ENCODE measurements at places on chromosomes 12 and 14. TPM values are rescaled to one million over a fixed set of nuclear protein-coding genes. Genes with fewer than 3 reads are reported as not detected.

- DNase-seq: no peak
Measured at GRCh38 chr12:32031109-32031508, 71.9 kb downstream of the RESF1 start.

- no peak for DNase-seq
Measured at GRCh38 chr12:111607239-111607638, 8.1 kb upstream of the ATXN2 start.

The COCH gene
- 8.5 TPM for polyA plus RNA-seq

The ATG14 gene
- 8.1 TPM for polyA plus RNA-seq

DNA sequence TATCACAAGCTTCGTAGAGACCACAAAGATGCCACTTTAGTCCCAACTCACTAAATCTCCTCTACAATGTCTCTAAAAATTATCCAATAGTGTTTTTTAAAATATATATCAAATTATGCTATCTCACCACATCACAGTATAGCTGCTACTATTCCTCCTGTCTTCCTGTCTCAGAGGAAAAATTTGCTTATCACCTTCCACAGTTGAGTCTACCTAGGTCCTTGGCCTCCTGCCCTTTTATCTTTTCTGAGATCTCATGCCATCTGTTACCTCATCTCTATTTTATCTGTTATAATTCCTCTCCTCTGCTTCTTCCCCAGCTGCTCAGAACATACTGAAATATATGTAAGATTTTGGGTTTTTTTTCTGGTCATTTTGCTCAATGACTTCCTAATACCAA, 568.2 kb downstream of the DIO2 start:
- no peak for DNase-seq

DNA sequence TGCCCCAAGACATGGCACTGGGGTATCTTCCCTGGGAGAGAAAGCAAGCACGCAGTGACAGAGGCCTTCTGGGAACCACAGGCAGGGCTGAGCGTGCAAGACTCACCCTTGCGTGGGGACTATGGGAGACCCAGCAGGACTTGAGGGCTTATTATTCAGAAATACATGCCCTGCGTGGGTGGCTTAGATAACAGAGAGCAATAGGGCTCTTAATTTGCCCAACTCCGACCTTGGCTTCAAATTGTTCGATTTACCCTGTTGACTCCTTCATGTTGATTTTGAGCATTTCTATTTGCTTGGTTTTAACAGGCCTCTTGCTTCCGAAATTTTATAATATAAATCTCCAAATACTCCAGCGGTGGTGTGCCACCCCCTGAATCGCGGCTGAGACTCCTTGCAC, 5.1 kb upstream of the SERPINA1 start:
- no peak for DNase-seq

The GOLT1B gene
- 10.5 TPM for polyA plus RNA-seq

The SERPINA6 gene
- 17.7 TPM for polyA plus RNA-seq

DNA sequence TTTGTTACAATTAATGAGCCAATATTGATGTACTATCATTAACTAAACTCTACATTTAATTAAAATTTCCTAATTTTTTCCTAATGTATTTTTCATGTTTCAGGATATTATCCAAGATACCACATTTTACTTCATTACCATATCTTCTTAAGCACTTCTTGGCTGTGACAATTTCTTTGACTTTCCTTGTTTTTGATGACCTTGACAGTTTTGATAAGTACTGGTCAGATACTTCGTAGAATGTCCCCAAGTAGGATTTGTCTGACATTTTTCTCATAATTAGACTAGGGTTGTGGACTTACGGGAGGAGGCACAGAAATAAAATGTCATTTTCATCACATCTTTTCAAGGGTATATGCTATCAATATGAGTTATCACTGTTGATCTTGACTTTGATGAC, 700.9 kb downstream of the BCL11B start:
- DNase-seq: no peak

The CD9 gene
- 85.6 TPM for polyA plus RNA-seq
